ENCODE measurements at places on chromosomes 3 and 15.

GRCh38 chr3:1962396-1963088 lies 136.1 kb upstream of the CNTN4 start:
- DNase-seq, result no peak

- DNase-seq, result no peak
These were observed 2.3 kb downstream of the TJP1 start for GRCh38 chr15:29819979-29820378.

GRCh38 chr15:85786781-85787114 lies 8.0 kb downstream of the KLHL25 start:
- no peak for DNase-seq

DNA sequence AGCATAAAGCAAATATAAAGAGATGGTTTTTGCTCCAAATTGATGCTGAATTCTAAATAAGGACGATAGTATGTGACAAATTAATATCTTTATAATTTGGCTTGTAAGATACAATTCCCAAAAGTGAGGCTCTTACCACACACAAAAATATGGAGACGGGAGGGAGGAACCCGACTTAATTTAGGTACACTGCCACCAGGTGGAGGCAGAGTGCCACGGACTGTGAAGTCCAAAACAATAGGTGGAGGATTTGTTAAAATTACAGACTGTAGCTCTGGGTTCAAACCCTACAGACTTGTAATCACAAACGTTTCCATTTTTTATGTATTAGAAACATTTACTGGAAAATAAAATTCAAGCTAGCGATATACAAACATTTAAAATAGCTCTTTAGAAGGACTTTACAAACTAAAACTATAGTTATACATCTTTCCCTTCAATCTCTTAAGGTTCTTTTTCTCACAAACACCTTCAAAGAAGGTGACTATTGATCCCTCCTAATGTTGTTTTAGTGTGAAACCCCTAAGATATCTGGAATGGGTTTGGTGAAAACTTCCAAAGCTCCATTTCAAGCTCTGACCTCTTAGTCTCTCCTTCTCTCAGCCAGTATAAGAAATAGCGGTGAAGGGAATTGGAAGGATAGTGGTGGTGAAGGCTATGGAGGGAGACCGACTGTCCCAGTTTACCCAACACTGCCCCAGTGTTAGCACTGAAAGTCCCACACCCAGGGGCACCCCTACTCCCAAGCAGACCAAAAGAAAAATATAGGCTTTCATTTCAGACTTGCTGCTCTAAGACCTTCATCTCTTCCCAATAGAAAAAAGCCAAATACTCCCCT lies 89.7 kb downstream of the AQP9 start:
- DNase-seq, result no peak

- DNase-seq, result no peak
These were observed 547.4 kb upstream of the IL12A start for GRCh38 chr3:159441279-159441678.

DNA sequence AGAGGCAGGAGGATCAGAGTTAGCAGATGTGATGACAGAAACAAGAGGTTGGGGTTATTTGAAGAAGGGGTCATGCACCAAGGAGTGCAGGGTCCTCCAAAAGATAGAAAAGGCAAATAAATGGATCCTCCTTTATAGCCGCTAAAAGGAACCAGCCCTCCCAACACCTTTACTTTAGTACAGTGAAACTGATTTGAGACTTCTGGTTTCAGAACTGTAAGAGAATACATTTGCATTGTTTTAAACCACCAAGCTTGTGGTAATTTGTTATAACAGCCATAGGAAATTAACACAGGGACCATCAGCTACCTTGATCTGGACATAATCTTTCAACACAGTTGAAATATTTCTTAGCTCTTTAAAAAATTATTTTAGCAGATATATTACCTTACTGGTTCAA lies 166.6 kb downstream of the TIGIT start:
- no peak for DNase-seq

GRCh38 chr15:64502551-64502950 lies 42.2 kb downstream of the ZNF609 start:
- no peak for DNase-seq

- DNase-seq, result no peak
These were observed 79.3 kb upstream of the ALDH1L1 start for GRCh38 chr3:126259411-126260391.

DNA sequence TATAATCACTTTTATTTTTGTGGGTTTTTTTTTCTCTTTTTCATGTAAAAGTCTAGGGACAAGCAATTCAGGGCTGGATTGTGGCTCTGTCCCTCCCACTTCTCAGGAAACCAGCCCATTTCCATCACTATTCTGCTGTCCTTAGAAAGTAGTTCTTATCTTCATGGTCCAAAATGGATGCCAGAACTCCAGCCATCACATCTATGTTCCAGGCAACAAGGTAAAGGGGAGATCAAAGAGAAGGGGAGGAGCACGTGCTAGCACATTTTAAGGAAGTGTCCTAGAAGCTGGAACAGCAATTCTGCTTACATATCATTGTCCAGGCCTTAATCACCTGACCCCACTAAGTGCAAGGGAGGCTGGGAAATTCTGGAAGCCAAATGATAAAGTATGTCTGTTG lies 181.1 kb upstream of the C2CD4B start:
- DNase-seq, result no peak

DNA sequence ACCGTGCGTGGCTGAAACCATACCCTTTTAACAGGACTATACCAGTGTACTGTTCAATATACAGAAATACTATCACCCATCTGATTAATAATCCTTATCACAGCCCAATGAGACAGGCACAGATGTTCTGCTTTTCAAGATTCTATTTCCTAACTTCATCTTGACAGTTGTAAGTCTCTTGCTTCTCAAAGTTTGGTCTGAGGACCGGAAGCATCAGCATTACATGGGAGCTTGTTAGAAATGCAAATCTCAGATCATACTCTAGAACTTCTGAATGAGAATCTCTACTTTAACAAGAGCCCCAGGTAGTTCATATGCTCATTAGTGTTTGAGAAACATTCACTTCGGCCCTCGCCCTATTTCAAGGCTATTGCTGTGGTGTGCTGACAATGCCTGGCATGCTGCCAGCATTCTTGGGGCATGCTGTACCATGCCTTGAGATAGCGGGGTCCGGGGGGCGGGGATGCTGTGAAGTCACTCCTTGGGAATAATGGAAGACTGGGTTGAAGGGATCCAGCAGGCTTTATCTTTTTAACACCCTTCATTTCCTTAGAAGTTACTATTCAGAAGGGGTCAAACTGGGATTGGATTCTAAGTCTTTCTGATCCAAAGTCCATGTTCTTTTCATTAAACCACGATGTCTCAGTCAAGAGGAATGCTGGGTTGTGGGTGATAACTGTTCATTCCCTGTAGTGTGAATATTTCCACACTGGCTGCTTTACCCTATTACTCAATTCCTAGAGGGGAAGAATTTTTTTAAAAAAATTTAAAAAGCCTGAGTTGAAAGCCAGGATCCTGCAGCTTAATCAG lies 194.7 kb downstream of the LPP start:
- DNase-seq, result no peak

Measured in suprapubic skin (tissue), 4 donors.